ENCODE measurements at places on chromosomes 7 and 10.

DNA sequence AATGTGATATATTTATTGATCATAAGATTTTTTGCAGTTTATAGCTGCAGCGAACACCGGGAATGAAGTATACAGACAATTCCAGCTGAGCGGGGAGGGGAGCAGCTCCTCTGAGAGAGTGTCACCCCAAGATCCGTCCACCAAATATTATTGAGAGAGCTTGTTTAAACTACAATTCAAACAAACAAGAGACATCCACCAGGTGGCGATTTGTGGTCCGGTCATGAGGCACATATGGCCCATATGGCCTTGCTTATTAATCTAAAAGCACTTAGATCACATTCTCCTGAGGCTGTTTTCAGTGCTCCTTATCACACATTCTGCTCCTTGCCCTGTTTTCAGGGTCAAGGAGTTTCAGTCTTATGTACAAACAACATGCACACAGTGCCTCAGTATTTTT is 83.1 kb downstream of the THSD7A start:
- no peak for DNase-seq

DNA sequence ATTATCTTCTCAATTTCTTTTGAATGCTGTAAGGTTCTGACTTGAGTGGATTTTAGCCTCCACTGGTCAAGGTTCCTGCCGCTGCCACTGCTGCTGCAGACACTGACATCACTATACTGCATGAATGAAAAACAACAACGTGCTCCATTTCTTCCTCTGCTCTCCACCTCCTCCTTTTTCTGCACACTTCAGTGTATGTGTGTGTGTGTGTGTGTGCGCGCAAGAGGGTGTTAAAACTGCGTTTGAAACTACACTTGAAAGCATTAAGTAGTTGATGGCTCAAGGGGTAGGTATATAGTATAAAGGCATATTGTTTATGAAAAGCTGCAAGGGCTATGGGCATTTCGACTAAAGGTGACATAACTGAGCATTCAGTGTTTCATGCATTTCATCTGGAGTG is 3.5 kb downstream of the GLCCI1 start:
- DNase-seq: no peak

GRCh38 chr10:2618690-2619089 is 448.7 kb upstream of the PFKP start:
- no peak for DNase-seq

- no peak for DNase-seq
Measured at GRCh38 chr7:25068502-25069213, 56.4 kb downstream of the CYCS start.

DNA sequence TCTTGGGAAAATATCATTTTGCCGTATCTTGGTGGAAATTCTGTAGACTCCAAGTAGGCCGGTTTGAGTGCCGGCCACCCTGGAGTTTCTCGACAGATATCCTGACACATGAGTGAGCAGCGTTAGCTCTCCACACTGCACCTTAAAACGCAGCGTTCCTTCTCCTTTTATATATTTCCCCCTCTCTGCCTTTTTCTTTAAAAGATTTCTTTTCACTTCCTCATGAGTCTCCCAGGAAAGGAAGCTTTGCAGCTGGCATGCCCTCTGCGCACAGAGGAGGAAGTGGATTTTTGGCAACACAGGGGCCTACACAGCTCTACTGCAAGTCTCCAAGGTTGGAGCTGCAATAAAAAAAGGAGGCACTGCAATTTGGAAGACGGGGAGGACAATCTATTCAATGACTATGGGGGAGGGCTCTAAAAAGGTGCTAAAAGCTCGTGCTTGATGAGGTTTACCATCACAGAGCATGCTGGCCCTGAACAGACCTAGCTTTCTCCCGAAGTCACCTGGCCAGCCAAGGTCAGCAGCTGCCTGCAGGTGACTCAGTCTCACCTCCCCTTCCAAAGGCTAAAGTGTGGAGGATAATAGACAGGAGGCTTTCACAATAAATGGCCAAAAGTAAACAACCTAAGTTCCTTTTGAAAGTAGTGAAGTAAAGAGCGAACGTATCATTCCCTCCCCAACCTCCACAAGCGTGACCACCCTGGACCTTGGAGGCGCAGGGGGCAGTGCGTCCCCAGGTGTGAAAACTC is 252.8 kb downstream of the ZMYND11 start:
- DNase-seq: no peak

GRCh38 chr10:122162671-122163173 is 108.4 kb upstream of the BTBD16 start:
- DNase-seq: no peak

GRCh38 chr7:21719846-21720245 is 177.0 kb downstream of the DNAH11 start:
- DNase-seq: no peak

DNA sequence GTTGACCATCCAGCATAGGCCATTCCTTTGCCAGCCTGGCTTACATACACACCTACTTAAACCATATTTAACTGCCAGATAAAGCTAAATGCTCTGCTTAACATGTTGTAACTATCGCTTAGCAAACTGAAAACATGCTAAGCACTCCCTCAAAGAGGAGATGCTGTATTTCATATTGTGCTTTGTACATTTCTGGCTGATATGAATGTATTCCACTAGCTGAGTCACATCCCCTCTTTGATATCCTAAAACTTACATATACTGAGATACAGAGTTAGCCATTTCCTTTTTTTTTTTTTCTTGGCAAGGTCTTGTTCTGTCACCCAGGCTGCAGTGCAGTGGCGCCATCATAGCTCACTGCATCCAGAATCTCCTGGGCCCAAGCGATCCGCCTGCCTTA is 99.4 kb downstream of the TPST1 start:
- no peak for DNase-seq

- DNase-seq: no peak
Measured at GRCh38 chr7:28447071-28447470, 34.8 kb downstream of the CREB5 start.

GRCh38 chr10:625751-626711 is 63.4 kb downstream of the DIP2C start:
- DNase-seq: no peak

DNA sequence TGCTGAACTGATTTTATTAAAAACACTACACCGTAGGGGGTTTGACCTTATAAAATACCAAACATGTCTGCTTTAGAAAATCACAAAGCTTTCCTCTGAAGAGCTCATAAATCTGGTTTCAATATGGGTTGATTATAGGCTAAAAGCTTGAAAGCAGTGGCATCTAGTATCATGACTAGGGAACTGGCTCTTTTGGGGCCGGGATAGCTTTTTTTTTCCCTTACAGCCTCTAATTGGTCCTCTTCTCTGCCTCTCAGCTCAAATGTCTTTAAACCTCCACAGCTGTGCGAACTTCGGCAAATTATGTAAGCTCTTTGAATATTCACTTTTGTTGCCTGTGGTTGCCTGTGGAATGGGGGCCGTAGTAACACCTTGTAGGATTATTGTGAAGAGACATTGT is 8.4 kb downstream of the BAMBI start:
- DNase-seq: no peak

DNA sequence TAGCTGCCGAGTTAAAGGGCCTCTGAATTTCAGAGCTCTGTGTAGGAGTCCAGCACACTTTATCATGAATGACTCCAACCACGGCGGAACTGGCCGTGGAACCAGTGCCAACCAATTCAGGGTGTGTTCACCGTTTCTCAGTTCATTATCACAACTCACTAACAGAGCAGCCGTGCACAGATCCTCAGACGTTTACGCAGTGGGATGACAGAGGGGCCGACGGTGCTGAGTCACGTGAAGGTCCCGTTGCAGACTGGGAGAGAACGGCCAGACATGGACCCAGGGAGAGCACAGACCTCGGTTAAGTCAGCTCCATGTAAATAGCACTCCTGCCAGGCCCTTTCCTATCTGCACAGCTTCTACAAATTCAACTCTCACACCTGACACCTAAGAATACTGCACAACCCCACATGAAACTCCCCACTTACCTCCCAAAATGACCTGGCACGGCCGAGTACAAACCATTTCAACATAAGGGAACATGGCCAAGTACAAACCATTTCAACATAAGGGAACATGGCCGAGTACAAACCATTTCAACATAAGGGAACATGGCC is 95.5 kb downstream of the DIP2C start:
- DNase-seq: no peak

GRCh38 chr7:92698237-92698841 is 108.1 kb upstream of the FAM133B start:
- DNase-seq: no peak

- DNase-seq: no peak
Measured at GRCh38 chr7:96667026-96667425, 42.6 kb downstream of the SEM1 start.

- no peak for DNase-seq
Measured at GRCh38 chr10:88763441-88763840, 3.6 kb downstream of the LIPN start.

- DNase-seq: no peak
Measured at GRCh38 chr10:27319752-27320431, 79.3 kb upstream of the ACBD5 start.

DNA sequence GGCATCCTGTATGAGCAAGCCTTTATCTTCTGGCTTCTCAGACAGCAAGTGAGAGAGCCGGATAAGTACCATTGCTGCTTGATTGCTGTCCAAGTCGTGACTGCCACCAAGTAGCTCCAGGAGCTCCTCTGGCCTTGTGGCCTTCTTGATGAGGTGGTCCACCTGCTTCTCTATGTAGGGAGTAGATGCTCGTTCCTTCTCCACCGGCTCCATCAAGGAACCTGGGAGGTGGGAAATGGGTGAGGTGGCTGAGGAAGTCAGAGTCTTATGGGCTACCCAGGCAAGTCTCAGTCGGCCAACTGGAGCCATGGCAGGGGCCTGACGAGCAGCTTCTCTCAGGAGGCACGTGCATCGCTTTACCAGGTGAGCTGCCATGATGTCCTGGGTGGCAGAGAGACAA is 2.6 kb downstream of the TBRG4 start:
- DNase-seq: no peak

GRCh38 chr10:61215246-61215645 is 237.9 kb downstream of the TMEM26 start:
- DNase-seq: no peak

DNA sequence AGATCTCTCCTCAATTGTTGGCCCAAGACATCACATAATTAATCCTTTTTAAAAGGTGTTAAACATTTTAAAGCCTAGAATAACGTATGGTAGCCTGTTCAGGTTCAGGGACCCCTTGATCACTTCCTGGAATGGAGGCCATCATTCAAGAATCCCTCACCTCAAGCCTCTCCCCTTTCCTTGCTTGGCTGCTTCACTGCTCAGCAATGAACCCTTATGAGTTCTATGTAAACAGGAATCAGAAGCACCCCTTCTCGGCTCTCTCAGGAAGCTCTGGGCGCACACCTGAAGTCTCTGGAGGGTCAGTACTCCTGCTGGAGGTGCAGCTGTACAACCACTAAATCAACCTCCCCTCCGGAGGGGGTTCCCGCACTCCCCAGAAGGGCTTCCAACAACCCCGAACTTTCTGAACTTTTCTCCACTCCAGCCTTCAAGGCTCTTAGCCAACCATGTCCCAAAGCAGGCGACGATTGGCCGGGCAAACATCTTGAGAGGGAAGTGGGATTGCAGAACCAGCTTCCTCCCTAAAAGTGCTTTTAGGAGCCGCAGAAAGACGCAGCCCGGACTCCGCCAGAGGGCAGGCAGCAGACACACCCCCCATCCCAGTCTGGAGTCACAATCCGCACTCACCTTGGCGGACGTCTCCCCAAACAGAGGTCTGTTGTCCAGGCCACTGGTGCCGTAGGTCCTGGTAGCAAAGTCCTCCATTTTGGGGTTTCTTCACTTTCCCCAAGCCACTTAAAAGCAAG is 562 bp downstream of the TMEM243 start:
- DNase-seq: no peak

DNA sequence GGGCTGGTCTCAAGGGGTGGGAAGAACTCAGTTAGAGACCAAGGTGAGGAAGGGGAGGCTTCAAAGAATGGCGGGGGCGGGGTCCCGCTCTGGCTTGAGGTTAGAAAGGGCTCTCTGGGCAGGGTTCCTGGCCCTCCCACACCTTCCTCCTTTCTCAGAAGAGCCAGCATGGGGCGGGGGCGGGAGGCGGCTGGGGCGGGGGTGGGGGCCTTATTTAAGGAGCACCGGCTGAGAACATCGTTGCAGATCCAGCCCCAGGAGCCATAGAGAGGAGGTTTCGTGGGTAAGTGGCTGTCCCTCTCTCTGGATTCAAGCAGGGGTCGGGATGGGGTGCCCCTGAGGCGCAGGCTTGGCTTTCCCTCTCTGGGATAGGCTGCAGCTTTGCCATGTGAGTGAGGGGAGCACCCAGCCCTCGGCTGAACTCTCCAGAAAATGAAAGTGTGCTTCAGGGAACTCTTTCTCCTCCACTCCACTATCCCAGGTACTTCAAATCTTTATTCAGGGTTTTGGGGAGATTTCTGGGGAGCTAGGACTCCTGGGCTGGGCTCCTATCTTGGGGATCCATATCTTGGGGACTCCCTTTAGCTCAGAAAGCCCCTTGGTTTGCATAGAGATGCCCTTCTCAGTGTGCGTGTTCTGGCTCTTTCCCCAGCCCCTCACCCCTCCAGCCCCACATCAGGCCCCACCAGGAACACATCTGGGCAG is 3.3 kb upstream of the CUEDC2 start:
- DNase-seq: no peak

- DNase-seq: peak; percentile 19
Measured at GRCh38 chr7:48096273-48096672, 7.2 kb downstream of the UPP1 start.

DNA sequence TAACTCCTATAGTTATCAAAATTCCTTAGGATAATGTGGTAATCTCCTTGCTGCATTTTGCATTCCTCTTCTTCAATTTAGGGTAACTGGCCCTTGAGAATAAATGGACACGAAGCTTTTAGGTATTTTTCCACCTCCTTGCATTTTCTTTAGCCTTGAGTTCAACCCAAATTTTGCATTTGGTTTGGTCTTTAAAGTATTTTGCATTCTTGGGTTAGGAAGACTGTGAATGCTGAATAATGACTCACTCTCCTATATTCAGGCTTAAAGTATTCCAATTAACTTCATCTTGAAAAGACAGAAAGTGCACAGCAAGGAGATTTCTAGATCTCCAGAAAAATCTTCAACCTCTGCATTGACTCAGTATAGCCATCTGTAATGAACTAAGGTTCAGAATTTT is 47.3 kb downstream of the TFPI2 start:
- no peak for DNase-seq

DNA sequence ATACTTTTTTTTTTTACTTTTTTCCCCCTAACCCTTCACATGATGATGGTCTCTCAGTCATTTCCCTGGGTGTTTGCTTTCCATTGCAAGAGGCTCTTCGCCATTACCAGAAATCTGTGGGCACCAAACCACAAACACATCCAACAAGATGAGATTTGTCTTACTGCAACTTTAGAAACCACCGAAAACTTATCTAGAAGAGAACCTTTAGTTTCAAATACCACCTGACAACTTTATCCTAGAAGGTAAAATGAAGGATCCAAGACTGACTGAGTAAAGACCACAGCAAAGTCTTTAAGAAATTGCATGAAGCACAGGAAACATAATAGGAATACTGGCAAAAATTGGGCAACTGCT is 363.3 kb upstream of the MBL2 start:
- DNase-seq: no peak

- no peak for DNase-seq
Measured at GRCh38 chr10:152915-153314, 17.7 kb downstream of the ZMYND11 start.

GRCh38 chr10:108443636-108444035 is 1279.1 kb upstream of the SORCS1 start:
- no peak for DNase-seq
